ENCODE measurements at places on chromosomes 1 and 21. TPM values are rescaled to one million over a fixed set of nuclear protein-coding genes. Genes with fewer than 3 reads are reported as not detected.
A peak's percentile ranks its signal among the peaks of the same experiment; 100 is the strongest.

GRCh38 chr1:145961425-145962156, 2.8 kb downstream of the ANKRD34A start:
- peak; percentile 64 for DNase-seq

DNA sequence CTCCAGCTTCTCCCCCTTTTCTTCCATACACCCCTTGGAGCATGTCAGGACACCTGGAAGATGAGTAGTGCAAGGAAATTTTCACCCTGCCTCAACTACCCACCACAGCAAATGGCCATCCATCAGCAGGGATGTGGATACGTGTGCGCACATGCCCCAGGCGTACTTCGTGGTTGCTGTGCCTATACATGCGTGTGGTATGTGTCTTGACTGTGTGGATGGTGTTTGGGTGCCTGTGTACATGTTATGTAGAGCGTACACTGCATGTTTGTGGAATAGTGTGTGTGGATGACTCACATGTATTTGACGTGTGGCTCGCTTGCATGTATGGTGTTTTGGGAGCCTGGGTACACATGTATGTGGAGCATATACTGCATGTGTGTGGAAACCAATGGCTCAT, 158.5 kb downstream of the RRAGC start:
- DNase-seq: no peak

DNA sequence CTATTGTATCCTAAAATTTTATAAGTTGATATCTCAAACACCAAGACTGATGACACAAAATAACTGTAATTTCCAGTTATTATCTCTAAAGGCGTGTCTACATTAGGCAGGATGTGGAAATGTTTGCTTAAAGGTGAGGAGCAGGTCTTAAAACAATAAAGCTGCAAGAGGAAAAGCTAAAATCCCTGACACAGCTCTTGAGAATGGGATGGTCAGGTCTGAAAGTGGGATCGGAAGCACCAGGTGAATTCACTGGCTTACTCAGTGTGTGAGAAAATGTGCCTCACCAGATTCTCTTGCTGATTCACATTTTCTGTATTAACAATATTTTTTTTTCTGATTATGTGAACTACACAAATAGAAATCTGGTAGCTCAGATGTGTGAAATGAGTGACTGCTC, 421.9 kb upstream of the ADAMTS5 start:
- no peak for DNase-seq

- no peak for DNase-seq
Measured at GRCh38 chr1:207644166-207644851, 624 bp upstream of the CR1L start.

The KIAA1614 gene
- 12.1 TPM for total RNA-seq

DNA sequence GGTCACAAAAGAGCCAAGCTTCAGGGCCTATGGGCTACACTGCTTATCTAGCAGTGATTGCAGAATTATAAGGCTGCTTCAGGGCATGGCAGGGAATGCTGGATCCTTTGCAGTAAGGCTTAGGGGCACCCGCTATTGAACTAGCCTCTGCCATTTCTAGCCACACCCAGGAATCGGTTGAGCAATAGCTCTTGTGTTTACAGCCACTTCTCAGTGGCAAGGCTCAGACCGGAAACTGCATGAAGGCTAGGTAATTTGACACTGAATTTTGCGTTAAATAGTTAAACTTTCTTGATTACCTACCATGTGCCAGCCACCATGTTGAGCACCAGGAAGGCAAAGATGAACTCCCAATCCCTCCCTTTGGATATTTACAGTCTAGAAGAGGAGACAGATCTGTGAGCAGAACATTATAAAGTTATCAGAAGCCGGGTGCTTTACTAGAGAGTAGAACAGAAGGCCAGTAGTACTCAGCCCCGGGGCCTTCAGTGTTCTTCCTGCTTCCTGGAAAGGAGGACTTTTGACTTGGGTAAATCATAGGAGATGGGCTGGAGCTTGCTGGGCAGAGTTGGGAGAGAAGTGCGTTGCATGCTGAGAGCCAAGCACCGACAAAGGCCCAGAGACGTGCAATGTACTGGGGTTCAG, 98.6 kb upstream of the LPGAT1 start:
- DNase-seq: no peak

DNA sequence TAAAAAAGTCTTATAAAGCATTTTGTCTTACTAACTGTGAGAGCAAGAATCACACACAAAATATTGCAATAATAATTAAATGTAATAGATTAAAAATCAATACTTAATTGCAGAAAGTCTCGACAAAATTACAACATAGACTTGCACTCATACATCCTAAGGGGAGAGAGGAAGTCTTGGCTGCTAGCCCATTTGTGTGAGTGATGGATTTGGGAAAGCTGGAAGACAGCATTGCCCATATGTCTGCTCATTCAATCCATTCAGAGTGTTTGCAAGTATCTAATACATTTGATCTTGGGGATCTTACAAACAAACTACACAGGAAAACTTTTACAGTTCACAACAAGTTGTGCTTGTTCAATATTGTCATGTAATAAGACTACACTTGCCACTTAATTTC, 140.5 kb downstream of the COL11A1 start:
- DNase-seq: no peak

- DNase-seq: no peak
Measured at GRCh38 chr21:46020581-46020980, 39.0 kb downstream of the COL6A1 start.

DNA sequence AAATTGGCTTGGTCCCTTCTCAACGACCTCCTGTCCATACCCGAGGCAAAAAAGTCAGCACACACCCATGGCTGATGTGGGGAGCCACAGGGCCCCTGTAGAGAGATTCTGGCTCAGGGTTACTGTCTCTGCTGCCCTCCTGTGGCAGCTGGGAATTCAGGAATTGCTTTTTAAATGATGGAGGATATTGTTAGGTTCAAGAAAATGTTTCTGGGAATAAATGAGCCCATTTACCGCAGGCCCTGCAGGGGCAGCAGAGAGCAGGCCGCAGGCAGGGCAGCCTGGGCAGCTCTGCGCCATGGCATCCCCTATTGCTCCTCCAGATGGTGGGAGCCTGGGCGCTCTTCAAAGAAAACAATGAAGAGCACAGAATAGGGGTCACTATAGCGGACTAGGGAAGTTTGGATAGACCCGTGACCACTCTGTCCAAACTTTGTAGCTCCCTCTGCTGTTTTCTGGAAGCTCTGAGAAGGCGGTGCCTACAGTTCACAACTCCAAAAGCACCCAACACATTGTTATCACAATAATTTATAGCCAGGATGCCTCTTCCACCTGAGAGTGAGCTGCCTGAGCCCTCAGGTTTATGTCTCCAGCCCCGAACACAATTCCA, 201.1 kb downstream of the BACH1 start:
- DNase-seq: no peak

GRCh38 chr1:244381878-244382565, 69.7 kb downstream of the ADSS2 start:
- DNase-seq: no peak

The KNCN gene
- not detected for total RNA-seq

- DNase-seq: no peak
Measured at GRCh38 chr1:42006836-42007235, 88.1 kb upstream of the HIVEP3 start.

The PPIAL4G gene
- total RNA-seq: not detected

The SH3BGR gene
- 52.1 TPM for total RNA-seq

DNA sequence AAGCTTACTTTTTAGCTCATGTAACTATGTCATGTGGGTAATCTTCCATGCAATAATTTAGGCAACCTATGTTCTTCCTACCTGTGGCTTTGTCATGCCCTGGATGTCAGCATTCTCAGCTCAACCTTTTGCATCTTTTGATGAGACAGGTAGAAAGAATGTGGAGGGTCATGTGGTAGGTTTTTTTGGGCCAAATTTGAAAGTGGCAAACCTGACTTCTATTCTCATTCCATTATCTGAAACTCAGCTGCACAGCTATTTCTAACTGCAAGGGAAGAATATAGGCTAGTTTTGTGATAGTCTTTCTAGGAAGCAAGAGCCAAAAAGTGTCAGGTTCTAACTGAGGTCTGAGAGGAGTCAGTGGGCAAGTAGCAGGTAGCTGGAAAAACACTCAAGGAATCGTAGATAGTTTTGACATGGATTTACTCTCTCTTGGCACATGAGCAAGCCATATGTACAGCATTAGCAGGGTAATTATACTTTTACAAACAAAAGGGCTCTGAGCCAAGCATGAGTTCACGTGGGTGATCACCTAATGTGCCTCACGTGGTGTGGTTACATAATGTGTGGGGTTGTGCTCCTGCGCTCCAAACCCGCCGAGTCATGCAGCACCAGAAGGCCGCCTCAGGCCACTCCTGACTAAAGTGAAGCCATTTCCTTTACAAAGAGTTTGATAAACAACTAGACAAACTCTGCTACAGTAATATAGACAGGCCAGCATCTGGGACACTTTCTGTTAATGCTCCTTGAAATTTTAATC, 1013.8 kb downstream of the PLA2G4A start:
- DNase-seq: peak; percentile 24

- no peak for DNase-seq
Measured at GRCh38 chr1:34653110-34653509, 101.7 kb upstream of the GJB5 start.

DNA sequence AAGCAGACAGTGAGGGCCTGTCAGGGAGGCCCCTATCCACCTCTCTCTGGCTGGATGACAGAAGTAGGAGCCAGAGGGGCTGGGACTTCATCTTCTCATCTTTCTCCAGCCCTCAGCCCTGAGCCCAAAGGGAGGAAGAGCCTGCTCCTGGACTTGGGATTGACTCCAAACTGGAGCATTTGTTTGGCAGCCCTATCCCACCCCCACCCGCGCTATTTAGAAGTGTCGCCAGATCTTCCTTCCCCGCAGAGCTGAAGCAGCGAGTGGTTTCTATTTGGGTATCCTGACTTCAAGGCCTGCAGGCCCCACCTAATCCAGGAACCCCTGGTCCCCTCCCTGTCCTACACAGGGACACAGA, 9.6 kb downstream of the NES start:
- DNase-seq: peak; percentile 80

The DNAI4 gene
- 16.8 TPM for total RNA-seq

The ALPL gene
- total RNA-seq: 13.8 TPM

- peak; percentile 30 for DNase-seq
Measured at GRCh38 chr21:37644636-37645035, 271.6 kb downstream of the KCNJ6 start.

- DNase-seq: no peak
Measured at GRCh38 chr21:25409978-25410377, 197.3 kb downstream of the MRPL39 start.

DNA sequence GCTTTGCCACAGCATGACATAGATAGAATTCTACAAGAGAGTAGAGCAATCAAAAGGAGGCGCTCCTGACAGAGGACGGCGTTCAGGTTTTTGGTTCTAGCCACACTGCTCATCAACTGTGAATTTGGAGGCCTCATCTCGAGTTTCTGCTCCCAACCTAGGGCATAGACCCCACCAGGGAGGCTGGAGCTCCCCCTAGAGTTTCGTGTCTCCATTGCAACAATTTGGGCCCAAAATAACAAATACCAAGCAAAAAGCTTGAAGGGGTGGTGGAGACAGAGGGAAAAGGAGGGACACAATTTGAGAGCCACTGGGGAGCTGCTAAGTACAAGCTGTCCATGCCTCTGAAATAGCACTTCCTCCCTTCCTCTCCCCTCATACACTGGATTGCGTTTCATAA, 297.0 kb downstream of the GPATCH2 start:
- no peak for DNase-seq

DNA sequence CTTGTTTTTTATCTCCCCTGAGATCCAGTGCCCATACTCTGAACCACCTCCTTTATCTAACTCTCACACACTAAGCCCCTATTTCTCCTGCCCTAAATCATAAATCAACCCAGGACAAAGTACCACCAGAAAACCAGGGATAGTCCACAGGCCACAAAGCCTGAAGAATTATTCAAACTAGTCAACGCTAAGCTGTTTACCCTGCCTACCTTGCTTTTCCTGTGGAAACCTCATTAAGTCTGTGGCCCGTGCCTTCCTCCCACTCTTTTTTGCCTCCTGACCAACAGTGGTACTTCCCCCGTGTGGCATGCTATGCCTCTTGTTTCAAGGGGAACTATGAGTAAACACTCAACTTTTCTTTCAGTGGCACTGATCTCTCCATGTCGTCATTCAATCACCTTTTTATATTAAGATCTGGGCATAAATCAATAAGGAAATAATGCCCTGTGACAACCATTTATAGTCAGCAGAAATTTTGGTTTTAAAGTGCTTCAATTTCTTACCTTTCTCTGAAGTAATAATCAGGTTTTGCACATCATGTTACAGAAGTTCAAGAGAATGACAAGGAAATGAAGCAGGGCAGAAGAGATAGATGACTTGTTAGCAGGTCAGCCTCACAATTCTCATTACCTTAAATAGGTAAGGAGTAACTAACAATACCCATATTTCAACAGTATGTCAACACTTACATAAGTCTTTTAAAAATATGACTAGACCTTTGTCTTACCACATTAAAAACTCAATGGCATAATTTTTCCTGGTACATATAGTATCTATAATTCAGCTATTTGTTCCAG, 32.1 kb downstream of the EYA3 start:
- no peak for DNase-seq

DNA sequence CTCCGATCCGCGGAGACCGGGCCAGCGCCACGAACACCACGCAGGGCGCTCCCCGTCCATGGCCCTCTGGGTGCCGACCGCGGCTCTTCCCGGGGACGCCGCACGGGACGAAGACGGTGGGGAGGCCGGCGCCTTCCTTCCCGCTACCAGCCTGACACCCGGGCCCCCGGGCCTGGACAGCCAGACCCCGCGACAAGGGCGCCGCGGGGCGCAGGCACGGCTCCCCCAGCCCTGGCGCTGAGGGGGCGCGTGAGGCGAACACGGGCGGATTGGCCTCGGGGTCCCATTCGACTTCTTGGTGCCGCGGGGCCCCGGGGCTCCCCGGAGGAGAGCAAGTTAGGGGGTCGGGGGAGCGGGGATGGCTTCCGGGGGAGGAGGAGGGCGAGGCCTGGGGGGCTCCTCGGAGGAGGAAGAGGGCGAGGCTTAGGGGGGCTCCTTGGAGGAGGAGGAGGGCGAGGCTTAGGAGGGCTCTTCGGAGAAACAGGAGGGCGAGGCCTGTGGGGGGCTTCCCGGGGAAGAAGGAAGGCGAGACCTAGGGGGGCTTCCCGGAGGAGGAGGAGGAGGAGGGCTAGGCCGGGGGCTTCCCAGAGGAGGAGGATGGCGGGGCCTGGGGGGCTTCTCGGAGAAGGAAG, 537 bp upstream of the KLHL17 start:
- DNase-seq: no peak

DNA sequence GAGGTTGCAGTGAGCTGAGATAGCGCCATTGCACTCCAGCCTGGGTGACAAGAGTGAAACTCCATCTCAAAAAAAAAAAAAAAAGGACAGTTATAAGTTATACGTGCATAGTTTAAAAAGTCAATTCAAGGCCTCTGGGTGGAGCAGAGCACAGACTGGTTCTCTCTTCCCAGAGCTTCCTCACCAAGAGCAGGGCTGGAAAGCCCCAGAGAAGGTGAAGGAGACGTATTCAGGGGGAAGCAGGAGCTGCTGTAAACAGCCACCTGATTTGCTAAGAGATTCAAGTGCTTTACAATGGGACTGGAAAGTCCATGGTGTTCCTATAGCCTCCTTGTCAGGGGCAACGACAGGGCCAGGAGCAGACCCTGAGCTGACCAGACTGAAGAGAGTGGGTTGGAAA, 85.0 kb upstream of the LYST start:
- no peak for DNase-seq

The DNASE2B gene
- total RNA-seq: not detected

The GNL2 gene
- 26.9 TPM for total RNA-seq

The PTPN14 gene
- total RNA-seq: 46.1 TPM

GRCh38 chr1:226629210-226629895, 80.8 kb downstream of the STUM start:
- no peak for DNase-seq

- DNase-seq: no peak
Measured at GRCh38 chr21:15272591-15272990, 207.8 kb upstream of the NRIP1 start.

Data from heart left ventricle (tissue), 16 donors.